Skin of body (tissue), 3 donors: ENCODE measurements at places on chromosomes 7 and 10. TPM values are rescaled to one million over a fixed set of nuclear protein-coding genes. Genes with fewer than 3 reads are reported as not detected.

DNA sequence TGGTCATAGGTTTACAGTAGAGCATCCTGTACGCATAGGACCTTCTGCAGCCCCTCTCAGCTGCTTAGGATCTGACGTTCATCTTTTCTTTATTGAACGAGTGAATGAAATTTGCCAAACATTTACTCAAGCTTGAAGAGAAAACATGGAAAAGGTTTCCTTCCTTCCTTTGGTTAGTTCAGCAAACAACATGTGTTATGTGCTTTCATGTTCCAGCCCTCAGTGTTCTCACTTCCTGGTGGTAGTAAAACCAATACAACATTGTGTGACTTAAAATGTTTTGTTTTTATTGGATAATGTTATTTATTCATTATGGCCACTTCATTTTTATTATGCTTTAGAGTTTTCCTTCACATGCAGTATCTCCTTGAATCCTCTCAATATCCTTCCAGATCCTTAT lies 1.4 kb upstream of the CDCA7L start:
- DNase-seq: no peak

The DPP6 gene
- total RNA-seq: 2.0 TPM

DNA sequence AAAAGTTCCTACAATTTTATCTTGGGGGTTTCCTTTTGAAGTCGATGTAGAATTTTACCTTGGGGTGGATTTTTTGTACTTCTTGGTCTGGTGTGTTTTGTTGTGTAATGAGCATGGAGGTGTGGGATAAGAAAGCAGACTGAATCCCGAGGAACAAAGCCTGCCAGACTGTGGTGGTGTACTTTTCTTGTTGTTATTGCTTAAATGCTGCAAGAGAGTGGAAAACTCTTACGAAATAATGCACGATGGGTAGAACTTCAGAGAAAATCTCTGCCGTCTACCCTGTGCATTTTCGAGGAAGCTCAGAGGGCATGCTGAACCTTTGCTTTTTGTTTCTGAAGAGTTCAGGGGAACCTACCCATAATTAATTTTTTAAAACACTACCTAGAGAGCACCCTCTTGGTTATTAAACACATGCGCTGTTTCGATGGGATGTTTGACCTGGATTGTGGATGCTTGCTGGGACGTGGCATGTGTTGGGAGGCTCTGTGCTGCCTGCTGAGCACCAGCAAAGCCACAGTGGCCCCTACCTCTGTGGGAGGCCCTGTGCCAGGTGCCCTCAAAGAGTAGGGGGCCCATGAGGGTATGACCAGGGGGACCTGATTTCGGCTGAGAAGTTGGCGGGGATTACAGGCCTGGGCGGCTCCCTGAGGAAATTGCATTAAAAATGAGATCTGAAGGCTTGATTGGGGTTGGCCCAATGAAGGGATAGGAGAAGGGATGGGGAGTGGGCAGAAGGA lies 94.1 kb downstream of the TCF7L2 start:
- no peak for DNase-seq

GRCh38 chr7:128836729-128837348 lies 6.6 kb downstream of the FLNC start:
- DNase-seq: no peak

The BTBD16 gene
- 1.3 TPM for total RNA-seq

DNA sequence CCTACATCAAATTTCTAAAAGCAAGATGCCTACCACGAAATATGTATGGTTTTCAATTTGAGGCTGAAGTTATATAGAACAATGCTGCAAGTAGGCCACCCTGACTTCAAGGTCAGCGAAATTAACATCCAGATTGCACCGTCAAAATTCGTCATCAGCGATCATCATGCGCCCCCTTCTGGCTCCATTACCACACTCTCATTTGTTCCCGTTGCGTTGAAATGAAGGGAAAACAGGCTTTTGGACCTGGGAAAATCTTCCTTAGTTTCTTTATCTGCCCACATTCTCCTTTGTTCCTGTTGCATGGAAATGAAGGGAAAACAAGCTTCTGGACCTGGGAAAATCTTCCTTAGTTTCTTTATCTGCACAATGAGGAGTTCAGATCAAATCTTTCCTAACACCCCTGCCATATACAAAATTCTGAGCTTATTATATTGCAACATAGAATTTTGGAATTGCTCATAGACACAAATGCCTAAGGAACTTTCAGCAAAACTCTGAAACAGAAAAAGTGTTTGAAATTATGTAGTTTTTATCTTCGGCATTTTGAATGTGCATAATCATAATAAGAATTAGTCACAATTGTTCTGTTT lies 98.2 kb upstream of the PRKCQ start:
- DNase-seq: peak; percentile 8

GRCh38 chr10:8375137-8375536 lies 320.6 kb downstream of the GATA3 start:
- DNase-seq: no peak

- DNase-seq: peak; percentile 8
Observed at GRCh38 chr7:140475747-140476333, 3.5 kb downstream of the MKRN1 start.
